Activated naive CD8-positive, alpha-beta T cell treated with anti-CD3 and anti-CD28 coated beads, Interleukin-2, amount 50 U/mL, for 24 hours (primary cell): ENCODE measurements at places on chromosomes 11 and 22.

GRCh38 chr11:36361901-36362391, 65.9 kb downstream of the PRR5L start:
- peaks cover 43% of the 10 kb centered on the region for H3K4me1 ChIP-seq
- no peaks in the 10 kb centered on the region for H3K36me3 ChIP-seq
- no peak for DNase-seq
- peaks cover 49% of the 10 kb centered on the region for H3K27me3 ChIP-seq
- H3K27ac ChIP-seq, result no peak overlapping the region
- H3K4me3 ChIP-seq, result peak overlapping the region; percentile 32

DNA sequence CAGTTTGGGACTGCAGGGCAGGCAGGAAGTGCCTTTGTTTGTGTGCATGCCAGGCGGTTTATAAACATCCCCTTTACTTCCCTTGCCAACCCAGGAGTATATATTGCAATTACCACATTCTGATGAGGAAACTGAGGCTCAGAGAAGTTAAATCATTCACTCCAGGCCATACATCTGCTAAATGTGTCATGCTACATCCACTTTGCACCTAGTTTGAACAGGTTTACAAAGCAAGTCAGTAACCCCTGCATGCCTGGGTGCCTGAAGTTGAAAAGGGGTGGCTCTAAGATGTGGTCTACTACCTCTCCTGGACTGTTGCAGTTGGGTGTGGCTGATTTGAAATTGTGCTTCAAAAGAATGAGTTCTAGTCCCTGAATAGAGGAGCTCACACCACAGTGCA, 23.6 kb downstream of the FLI1 start:
- H3K27me3 ChIP-seq, result no peaks in the 10 kb centered on the region
- no peak for DNase-seq
- H3K4me3 ChIP-seq, result peak overlapping the region; percentile 76
- H3K27ac ChIP-seq, result peak overlapping the region; percentile 98
- H3K36me3 ChIP-seq, result peaks cover 3% of the 10 kb centered on the region

GRCh38 chr11:75523811-75524664, 1.7 kb downstream of the GDPD5 start:
- DNase-seq, result no peak
- no peaks in the 10 kb centered on the region for H3K36me3 ChIP-seq
- no peak overlapping the region for H3K27ac ChIP-seq
- peak overlapping the region; percentile 71 for H3K4me3 ChIP-seq
- peaks cover 22% of the 10 kb centered on the region for H3K4me1 ChIP-seq

GRCh38 chr11:13691286-13691899, 22.9 kb downstream of the FAR1 start:
- peaks cover 33% of the 10 kb centered on the region for H3K36me3 ChIP-seq
- DNase-seq, result no peak

DNA sequence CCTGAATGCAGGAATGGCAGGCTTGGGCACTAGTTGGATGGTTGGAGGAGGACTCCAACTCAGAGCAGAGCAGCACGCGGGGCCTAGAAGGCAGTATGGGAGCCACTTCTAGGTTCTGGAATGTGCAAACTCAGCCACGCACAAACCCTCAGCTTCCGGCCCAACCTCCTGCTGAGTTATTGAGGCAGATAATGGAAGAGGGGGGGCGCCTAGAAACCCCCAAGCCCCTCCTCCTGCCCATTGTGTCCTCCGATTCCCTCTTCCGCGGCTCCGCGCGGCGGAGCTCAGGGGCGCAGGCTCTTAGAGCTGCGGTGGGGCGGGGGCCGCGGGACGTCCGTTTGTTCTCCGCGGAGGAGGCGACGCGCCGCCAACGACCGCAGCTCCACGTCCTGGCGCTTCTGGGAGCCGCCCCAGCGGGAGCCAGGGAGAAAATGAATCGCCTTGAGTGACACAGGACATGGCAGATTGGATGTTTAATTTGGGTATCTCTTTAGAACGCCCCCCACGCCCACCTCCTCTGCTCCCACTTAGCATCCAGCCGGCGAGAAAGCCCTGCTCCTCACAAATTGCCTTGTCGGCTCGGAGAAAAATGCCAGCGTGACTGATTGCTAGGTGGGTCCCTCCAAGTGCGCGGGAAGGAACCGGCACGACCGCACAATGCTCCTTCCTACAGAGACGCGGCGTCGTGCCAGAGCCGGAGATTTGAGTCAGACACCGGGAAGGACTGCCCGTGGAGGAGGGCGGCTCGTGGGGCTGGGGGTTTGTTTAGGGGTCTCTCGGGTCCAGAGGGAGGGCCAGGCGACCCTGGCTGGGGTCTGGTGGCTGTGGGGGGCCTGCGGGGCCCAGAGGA, 144.6 kb downstream of the NECTIN1 start:
- peaks cover 8% of the 10 kb centered on the region for H3K4me1 ChIP-seq
- no peak overlapping the region for H3K27ac ChIP-seq
- peak overlapping the region; percentile 55 for H3K4me3 ChIP-seq
- H3K27me3 ChIP-seq, result peaks cover 62% of the 10 kb centered on the region

DNA sequence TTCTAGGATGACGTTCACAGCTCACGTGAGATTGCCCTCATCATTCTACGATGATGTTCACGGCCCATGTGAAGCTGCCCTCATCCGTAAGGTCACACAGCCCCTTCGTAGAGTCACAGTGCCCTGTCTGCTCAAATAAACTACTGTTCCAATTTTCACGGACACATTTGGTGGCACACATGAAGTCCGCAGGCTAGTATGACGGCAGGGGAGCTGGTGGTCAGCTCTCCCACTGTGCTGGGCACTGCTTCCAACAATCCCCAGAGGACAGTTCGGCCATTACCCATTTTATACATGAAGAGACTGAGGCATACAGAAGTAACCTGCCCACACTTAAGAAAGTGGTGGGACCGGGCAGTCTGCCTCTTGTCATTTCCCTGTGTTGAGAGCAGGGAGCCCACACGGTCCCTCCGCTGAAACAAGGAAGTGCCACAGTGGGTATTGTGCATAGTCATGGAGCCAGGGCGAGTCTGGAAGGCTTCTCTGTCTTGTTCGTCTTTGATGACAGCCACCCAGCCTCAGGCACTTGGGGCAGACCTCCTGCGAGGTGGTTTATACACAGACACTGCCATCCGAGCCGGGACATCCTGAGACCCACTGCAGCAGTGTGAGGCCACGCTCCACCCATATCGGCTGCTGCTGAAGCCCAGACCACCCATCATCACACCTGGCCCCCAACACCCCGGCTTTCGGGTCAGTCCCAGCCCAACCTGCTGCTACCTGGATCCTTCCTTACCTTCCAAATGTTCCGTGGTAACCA, 114.3 kb downstream of the PHF21B start:
- no peak overlapping the region for H3K27ac ChIP-seq
- no peaks in the 10 kb centered on the region for H3K4me1 ChIP-seq
- DNase-seq, result no peak
- H3K27me3 ChIP-seq, result peaks cover 2% of the 10 kb centered on the region
- H3K36me3 ChIP-seq, result no peaks in the 10 kb centered on the region
- no peak overlapping the region for H3K4me3 ChIP-seq

GRCh38 chr11:33347490-33348125, 90.4 kb downstream of the HIPK3 start:
- H3K4me3 ChIP-seq, result no peak overlapping the region
- H3K36me3 ChIP-seq, result peaks cover 21% of the 10 kb centered on the region
- DNase-seq, result no peak
- H3K27ac ChIP-seq, result no peak overlapping the region
- H3K27me3 ChIP-seq, result no peaks in the 10 kb centered on the region
- H3K4me1 ChIP-seq, result no peaks in the 10 kb centered on the region

DNA sequence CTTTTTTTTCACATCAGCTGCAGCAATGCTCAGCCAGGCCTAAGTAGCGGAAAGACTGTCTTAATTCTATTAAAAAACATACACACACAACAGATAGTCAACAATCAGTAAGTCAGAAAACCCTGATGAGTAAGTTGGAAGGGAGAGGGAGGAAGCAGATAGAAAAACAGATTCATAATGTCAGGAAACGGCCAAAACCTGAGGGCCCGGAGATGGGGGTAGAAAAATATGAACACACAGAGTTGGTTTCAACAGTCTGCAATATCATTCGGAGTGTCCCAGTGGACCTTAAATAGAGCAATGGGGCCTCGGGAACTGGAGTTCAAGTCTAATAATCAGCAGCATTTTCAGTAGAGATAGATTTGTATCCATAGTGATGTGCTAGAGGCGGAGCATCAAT, 14.8 kb downstream of the LRRC55 start:
- H3K36me3 ChIP-seq, result no peaks in the 10 kb centered on the region
- no peak for DNase-seq
- peaks cover 2% of the 10 kb centered on the region for H3K27me3 ChIP-seq
- no peaks in the 10 kb centered on the region for H3K4me1 ChIP-seq
- no peak overlapping the region for H3K4me3 ChIP-seq

DNA sequence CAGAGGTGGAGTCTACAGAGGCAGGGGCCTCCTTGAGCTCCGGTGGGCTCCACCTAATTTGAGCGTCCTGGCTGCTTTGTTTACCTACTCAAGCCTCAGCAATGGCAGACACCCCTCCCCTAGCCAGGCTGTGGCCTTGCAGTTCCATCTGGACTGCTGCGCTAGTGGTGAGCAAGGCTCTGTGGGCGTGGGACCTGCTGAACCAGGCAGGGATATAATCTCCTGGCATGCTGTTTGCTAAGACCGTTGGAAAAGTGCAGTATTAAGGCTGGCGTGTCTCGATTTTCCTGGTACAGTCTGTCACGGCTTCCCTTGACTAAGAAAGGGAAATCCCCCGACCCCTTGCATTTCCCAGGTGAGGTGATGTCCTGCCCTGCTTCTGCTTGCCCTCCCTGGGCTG, 77.7 kb downstream of the GDPD4 start:
- no peak overlapping the region for H3K27ac ChIP-seq
- peaks cover 31% of the 10 kb centered on the region for H3K27me3 ChIP-seq
- H3K36me3 ChIP-seq, result no peaks in the 10 kb centered on the region
- no peak overlapping the region for H3K4me3 ChIP-seq
- H3K4me1 ChIP-seq, result no peaks in the 10 kb centered on the region

- H3K27me3 ChIP-seq, result peaks cover 61% of the 10 kb centered on the region
- no peak for DNase-seq
- no peak overlapping the region for H3K27ac ChIP-seq
- no peaks in the 10 kb centered on the region for H3K36me3 ChIP-seq
- peaks cover 40% of the 10 kb centered on the region for H3K4me1 ChIP-seq
These were observed 1.1 kb upstream of the GCAT start for GRCh38 chr22:37806409-37807333.

GRCh38 chr11:110430267-110431050, 711 bp downstream of the FDX1 start:
- H3K27ac ChIP-seq, result peak overlapping the region; percentile 94
- peaks cover 54% of the 10 kb centered on the region for H3K4me1 ChIP-seq
- H3K4me3 ChIP-seq, result peak overlapping the region; percentile 94
- H3K36me3 ChIP-seq, result peaks cover 5% of the 10 kb centered on the region

GRCh38 chr11:67015048-67015447, 7.9 kb upstream of the SYT12 start:
- H3K4me1 ChIP-seq, result no peaks in the 10 kb centered on the region
- H3K27ac ChIP-seq, result no peak overlapping the region
- DNase-seq, result no peak

GRCh38 chr11:86395061-86395551, 20.4 kb downstream of the CCDC81 start:
- H3K4me3 ChIP-seq, result no peak overlapping the region
- H3K4me1 ChIP-seq, result no peaks in the 10 kb centered on the region
- no peaks in the 10 kb centered on the region for H3K27me3 ChIP-seq
- no peaks in the 10 kb centered on the region for H3K36me3 ChIP-seq

DNA sequence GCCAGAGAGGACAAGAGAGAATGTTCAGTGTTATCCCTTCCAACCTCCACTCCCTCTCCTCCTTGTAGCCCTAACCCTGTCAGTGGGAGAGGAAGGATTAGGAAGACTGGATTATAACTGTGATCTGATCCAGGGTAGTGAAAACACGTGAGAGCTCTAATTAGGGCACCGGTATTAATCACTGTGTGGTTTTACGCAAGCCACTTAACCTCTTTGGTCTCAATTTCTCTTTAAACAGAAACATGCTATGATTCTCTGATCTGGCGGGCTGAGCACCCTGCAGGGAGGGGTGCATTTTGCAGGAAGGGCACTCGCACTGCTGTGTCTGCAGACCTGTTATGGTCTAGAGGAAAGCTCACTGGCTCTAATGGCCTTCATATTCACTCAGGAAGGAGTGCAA, 11.5 kb downstream of the RPL27A start:
- H3K4me1 ChIP-seq, result peaks cover 19% of the 10 kb centered on the region
- H3K36me3 ChIP-seq, result peaks cover 54% of the 10 kb centered on the region
- H3K27me3 ChIP-seq, result no peaks in the 10 kb centered on the region
- no peak overlapping the region for H3K4me3 ChIP-seq

GRCh38 chr11:11843211-11843621, 1.4 kb downstream of the USP47 start:
- peaks cover 7% of the 10 kb centered on the region for H3K27me3 ChIP-seq
- no peak for DNase-seq
- peaks cover 2% of the 10 kb centered on the region for H3K36me3 ChIP-seq
- H3K4me1 ChIP-seq, result peaks cover 8% of the 10 kb centered on the region

DNA sequence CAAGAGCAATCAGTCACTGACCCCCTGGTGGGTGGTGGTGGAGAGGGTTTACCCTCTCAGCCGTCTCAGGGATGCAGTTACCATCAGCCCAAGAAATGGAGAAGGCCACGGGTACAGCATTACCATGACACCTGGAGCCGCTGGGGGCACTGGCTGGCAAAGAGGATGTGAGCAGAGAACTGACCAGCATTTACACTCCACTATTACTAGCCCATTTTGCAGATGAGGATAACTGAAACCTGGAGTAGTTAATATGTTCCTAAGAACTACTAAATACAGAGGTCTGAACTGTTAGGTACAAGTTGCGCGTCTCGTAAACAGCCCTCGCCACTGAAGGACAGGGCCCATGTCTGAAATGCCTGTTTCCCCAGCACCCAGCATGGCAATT, 79.0 kb downstream of the TIMP3 start:
- H3K27me3 ChIP-seq, result no peaks in the 10 kb centered on the region
- no peaks in the 10 kb centered on the region for H3K36me3 ChIP-seq
- DNase-seq, result no peak
- H3K4me1 ChIP-seq, result peaks cover 12% of the 10 kb centered on the region
